NCI-H524 (cell line): ENCODE measurements at places on chromosomes 5 and 9.
A peak's percentile ranks its signal among the peaks of the same experiment; 100 is the strongest.

GRCh38 chr5:35902046-35902672 lies 36.3 kb downstream of the CAPSL start:
- no peak for DNase-seq

GRCh38 chr5:151829370-151829769 lies 57.6 kb downstream of the G3BP1 start:
- DNase-seq = no peak

- DNase-seq = no peak
Measured at GRCh38 chr9:129583308-129584038, 37.4 kb downstream of the C9orf50 start.

DNA sequence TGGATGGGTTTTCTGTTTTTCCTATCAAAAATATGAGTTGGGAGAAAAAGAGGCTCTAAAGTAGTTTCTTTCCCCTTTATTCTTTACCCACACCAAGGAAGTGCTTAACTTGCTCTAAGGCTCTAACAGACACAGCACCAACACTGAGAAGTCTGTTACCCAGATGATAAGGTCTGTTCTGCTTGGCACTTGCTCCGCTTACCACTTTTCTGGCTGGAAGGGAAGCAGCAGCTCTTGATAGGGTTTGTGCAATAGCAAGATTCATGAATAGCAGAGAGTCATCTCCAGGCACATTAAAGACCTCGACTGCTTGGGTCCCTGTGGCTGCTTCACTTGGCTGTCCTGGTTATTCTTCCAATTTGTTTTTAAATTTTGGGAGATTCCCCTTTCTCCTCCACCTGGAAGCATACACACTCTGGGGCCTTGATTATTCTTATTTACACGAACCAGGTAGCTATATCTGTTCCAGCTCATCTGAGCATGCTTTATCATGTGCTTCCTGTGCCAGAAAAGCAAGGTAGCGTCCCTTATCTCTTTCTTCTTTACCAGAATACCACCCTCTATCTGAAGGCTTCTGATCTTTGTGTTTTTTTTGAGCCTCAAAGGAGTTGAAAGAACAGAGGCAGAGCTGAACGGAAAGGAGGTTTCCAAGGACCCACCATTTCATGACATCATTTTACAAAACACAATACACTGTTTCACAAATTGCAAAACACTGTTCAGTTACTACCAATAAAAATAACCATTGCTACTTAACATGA lies 24.8 kb downstream of the PPP3R2 start:
- DNase-seq = no peak

GRCh38 chr5:78495800-78496199 lies 135.4 kb downstream of the SCAMP1 start:
- no peak for DNase-seq

DNA sequence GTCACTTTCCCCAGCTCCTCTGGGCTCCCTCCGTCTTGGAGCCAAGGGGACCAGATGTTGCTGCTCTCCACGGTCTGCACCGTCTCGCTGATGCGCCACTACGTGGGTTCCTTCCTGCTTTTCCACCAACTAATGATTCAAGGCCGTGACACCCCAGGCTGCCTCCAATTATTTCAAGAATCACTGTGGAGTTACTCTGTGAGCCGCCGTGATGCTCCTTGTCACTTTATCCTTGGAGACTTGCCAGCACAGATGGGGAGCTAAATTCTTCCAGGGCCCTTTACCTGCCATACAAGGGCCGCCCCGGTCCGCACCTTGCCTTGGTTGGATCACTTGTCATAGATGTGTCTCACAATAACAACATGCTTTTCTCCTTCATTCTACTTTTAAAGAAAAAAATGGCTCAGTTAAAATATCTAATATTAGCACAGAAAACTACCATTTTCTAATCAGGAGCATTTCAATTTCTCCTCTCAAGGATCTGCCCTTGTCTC lies 202.0 kb downstream of the FSTL4 start:
- peak; percentile 85 for DNase-seq

GRCh38 chr9:135489188-135489906 lies 9.8 kb downstream of the PPP1R26 start:
- no peak for DNase-seq

DNA sequence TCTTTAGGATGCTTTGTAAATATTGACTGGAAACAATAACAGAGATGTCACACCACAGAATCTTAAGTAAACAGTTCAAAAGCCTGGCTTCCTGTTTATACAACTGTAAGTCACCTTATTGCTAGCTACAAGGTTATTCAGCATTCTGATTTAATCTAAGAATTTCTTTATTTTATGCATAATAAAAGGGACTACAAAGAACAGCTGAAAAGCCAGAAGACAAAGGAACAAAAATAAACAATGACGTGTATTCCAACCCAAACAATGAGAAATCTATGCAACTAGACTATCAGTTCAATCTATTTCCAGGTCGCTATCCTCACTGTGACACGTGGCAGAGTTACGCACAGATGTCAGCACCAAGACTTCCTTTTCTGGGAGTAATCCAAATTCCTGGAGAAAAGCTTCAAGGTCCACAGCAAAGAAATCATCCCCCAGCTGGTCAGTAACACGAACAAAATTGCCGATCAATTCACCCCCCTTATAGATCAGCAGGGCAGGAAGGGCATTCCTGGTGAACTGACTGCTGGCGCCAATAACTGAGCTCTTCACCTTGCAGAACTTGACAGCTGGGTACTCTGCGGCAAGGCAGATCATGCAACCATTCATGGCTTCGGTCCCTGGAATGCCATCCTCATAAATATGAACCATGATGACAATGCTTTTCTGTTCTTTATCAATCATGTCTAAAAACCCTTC lies 8.4 kb downstream of the PDCL start:
- no peak for DNase-seq

DNA sequence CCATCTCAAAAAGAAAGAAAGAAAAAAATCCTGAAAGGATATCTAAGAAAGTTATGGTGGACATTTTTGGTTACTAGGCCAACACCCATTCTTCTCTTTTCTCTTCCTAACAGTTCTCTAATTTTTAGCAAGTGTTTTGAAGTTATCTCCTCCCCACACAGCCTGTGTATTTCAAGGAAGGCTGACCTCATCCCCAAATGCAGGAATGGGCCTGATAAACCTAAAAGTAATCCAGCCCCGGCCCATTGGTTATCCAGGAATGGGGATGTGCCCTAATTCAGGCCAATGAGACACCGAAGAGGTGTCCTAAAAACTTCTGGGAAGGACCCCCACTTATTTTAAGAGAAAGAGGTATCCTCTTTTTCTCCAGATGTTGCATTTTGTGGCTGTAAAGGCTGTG lies 46.6 kb downstream of the F2R start:
- no peak for DNase-seq

DNA sequence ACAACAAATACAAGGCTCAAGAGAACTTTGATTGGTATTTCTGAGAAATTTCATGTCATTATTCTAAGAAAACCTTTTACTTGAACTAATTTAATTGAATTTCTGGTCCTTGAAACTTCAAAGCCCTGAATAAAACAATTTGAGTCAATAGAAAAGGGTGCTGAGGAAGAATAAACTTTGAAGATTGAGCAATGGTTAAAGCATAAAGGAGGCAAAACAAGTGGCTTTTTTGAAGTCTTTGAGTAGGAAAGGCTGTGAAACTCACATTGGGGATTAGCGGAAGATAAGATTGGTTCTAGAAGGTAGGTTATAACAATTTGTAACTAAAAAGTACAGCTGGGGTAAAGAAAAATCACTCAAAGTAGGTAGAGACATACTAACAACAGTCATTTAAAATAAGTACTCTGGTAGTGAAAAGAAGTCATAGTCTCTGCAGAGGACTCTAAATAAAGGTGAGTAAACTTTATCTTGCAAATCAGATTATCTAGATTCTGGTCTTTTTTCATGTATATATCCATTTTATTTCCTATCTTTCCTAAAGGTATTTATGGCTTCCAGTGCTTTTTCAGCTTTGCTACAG lies 6.4 kb upstream of the PLPP1 start:
- DNase-seq = no peak

- DNase-seq = no peak
Measured at GRCh38 chr9:107586493-107586892, 96.9 kb upstream of the KLF4 start.

DNA sequence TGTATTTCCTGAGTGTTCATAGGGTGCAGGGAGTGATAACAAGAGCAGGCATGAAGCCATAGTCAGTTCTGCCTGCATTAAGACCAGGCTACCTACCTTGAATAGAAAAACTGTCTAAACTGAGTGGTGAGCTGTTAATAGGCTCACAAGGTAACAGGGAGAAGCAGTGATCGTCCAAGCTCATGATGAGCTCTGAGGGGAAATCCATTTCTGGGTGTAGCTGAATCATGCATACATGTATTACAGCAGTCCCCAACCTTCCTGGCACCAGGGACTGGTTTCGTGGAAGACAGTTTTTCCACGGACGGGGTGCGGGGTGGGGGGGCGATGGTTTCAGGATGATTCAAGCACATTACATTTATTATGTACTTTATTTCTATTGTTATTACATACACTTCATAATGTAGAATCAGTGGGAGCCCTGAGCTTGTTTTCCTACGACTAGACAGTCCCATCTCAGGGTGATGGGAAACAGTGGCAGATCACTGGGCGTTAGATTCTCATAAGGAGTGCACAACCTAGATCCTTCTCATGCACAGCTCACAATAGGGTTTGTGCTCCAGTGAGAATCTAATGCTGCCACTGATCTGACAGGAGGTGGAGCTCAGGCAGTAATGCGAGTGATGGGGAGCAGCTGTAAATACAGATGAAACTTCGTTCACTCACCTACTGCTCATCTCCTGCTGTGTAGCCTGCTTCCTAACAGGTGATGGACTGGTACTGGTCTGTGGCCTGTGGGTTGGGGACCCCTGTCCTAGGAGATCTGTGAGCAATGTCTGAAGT lies 100.0 kb upstream of the IL6ST start:
- DNase-seq = no peak

DNA sequence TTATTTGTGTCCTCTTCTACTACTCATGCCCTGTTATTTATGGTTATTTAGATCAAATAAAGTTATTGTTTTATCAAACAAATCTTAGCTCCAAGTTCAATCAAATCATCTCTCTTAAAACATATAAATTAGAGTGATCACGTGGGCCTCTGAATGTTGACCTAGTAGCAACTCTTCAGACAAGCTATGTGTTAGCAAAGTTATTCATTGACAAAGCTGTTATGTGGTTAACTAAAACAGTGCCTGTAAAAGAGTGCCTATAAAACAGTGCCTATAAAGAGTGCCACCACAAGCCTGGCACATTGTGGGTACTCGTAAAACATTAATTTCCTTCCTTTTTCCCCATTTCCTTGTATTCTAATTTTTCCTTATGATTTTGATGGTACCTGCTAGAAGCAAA lies 421.9 kb downstream of the HCN1 start:
- DNase-seq = no peak

DNA sequence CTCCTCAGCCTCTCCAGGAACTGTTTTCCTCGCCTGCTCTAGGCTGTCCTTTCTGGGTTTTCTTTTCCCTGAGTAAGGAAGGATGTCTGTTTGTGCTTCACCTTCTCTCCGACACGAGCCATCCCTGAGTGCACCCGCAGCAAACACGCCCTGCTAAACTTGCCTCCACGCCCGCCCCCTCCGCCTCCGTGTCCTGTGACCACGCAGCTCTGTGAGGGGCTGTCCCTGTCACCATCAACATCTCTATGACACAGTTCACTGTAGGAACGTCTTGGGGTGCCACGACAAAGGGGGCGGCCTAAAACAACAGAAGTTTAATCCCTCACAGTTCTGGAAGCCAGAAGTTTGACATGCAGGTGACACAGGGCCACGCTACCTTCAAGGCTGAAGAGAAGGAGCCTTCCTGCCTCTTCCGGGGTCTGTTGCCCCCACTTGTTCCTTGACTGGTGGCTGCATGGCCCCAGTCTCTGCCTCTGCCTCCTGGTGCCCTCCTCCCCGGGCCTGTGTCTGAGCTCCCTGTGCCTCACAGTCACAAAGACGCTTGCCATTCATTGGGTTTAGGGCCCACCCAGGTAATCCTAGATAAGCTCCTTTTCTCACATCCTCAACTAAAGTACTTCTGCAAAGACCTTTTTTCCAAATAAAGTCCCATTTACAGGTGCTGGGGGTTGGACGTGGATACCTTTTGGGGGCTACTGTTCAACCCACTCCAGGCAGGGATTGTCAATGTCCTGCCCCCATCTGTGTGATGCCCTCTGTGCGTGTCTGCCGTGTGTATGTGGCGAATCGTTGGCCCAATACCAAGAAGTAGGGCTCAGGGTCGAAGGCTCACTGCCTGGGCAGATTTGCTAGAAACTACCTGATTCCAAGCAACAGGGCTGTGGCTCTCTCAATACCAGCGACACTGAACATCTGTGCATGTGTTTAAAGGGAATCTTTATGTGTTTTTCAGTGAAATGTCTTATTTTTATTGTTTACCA lies 39.7 kb downstream of the IRX2 start:
- peak; percentile 29 for DNase-seq

GRCh38 chr5:152650413-152650812 lies 245.3 kb upstream of the NMUR2 start:
- no peak for DNase-seq

DNA sequence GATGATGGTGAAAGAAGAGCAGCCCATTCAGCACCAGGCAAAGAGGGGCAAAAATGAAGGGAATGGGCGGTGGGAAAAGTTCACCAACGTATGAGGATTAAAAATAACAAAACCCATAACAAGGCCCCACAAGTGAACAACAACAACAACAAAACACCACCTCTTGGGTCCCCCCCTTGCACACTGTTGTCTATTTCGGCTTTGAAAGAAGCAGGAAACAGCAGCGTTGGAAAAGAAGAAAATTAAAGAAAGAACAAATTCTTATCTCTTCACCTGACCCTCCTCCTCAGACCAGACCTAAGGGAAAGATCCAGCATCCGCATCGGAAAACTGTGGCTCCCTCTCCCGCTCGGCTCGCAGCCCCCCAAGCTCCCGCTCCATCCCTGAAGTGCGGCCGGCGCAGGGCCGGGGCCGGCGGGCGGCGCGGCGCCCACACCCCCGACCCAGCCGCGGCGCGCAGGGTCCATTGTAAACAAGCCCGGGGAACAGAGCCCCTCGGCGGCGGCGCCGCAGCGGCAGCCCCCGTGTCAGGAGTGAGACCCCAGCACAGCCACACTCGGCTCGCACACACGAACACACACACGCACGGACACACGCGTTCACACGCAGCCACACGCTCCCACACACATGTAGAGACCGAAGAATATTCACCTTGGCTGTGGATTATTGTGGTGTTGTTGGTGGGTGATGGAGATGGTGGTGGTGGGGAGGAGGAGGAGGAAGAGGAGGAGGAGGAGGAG lies 535 bp downstream of the RFX3 start:
- DNase-seq = no peak

- no peak for DNase-seq
Measured at GRCh38 chr5:38650540-38650939, 94.1 kb upstream of the LIFR start.

DNA sequence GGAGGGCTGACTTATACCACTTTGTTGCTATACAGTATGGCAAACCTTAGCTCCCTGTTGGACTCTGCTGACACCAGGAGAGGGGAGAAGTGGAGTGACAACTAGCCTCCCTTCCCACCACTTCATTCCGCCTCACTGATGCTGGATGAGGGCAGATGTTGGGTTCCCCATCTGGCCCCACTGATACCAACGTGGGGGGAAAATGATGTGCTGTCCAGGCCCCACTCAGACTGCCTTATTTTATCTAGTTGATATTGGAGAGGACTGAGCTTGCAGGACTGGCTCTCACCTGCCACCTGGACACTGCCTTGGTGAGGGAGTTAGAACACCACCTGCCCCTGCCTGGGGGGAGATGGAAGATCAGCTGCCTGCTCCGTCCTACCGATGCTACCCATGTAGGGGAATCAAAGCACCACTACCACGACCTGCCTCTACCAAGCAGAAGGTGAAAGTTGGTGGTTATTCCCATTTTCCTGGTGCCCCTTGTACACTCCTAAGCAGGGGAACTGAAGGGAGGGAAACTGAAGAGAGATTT lies 292.1 kb downstream of the GADD45G start:
- peak; percentile 12 for DNase-seq

GRCh38 chr5:2560435-2560834 lies 191.0 kb downstream of the IRX2 start:
- no peak for DNase-seq
